ENCODE measurements at places on chromosomes 5 and 9. TPM values are rescaled to one million over a fixed set of nuclear protein-coding genes. Genes with fewer than 3 reads are reported as not detected.

DNA sequence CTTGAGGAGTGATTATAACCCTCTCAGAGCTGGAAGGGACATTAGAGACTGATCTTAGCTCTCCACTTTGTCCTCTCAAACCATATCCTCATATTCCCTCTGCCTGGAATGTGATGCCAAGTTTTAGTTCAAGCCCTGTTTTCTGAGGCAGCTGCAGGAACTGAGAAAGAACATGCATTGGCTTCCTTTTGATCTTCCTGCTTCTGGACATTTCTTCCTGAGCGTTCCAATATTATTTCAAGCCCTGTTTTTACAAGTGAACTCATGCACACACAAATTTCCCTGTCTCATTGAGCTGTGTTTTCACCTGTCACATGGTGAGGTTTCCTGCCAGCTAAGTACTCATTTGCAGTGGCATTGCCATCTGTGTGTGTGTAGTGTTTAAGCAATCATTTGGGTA is 17.0 kb downstream of the FOCAD start:
- no peak overlapping the region for H3K27ac ChIP-seq
- no peak for DNase-seq
- no peak overlapping the region for H3K4me3 ChIP-seq
- peaks cover 3% of the 10 kb centered on the region for H3K4me1 ChIP-seq

- H3K4me3 ChIP-seq, result no peak overlapping the region
- H3K4me1 ChIP-seq, result no peaks in the 10 kb centered on the region
- H3K36me3 ChIP-seq, result peaks cover 13% of the 10 kb centered on the region
- no peak overlapping the region for H3K27ac ChIP-seq
- H3K27me3 ChIP-seq, result no peaks in the 10 kb centered on the region
These were observed 58.2 kb downstream of the CRB2 start for GRCh38 chr9:123414204-123414603.

GRCh38 chr5:64952951-64953673 is 184.4 kb downstream of the CWC27 start:
- H3K4me3 ChIP-seq, result no peak overlapping the region
- DNase-seq, result no peak
- no peaks in the 10 kb centered on the region for H3K4me1 ChIP-seq
- peaks cover 6% of the 10 kb centered on the region for H3K36me3 ChIP-seq

GRCh38 chr5:83199126-83199525 is 121.8 kb downstream of the XRCC4 start:
- H3K4me3 ChIP-seq, result no peak overlapping the region
- H3K27ac ChIP-seq, result no peak overlapping the region
- H3K4me1 ChIP-seq, result no peaks in the 10 kb centered on the region
- no peak for DNase-seq

DNA sequence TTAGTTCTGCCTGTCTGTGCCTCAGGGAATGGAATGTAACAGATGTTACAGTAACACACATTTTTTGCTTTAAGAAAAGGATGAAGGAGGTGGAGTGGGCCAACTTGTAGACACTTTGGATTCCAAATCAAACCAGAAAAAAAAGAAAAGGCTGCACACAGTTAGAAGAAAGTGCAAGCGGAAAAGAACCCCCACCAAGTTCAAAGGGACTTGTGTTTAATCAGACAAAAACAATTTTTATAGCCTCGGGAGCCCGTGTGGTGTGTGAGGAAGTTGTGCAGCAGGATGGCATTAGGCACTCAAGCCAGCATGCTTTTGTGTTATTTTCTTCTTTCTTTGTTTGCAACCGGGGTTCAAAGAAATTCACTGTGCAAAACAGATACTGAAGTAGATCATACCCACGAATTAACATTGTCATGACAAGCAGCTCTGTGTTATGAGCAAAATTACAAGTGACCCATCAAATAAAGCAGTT is 189.5 kb downstream of the SEMA5A start:
- H3K36me3 ChIP-seq, result no peaks in the 10 kb centered on the region
- no peak for DNase-seq
- H3K4me1 ChIP-seq, result no peaks in the 10 kb centered on the region
- no peaks in the 10 kb centered on the region for H3K27me3 ChIP-seq

GGTA1 gene
- polyA plus RNA-seq, result 0.52 TPM

MYORG gene
- polyA plus RNA-seq, result not detected

GFM2 gene
- polyA plus RNA-seq, result 11.5 TPM

CARD9 gene
- 0.30 TPM for polyA plus RNA-seq

Data from naive B cell (primary cell).